ENCODE measurements at places on chromosomes 12 and 14.

- DNase-seq = no peak
These were observed 40.0 kb upstream of the NR1H4 start for GRCh38 chr12:100433701-100434100.

DNA sequence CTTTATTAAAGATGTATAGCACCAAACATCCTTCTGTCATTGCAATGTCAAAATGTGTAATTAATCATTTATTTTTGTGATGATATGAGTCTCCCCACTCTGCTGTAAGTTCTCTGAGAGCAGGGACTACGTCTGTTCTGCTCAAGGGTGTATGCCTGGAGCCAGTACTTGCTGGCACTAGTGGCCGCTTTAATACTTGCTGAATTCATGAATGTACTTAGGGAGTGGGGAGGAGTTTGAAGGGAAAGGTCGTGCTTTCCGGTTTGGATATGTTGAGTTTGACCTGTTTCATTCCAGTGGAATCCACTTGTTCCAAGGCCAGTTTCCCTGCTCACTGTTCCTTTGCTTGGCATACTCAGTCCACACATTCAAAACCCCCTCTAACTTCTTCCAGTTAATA is 1.9 kb upstream of the DCAF5 start:
- no peak for DNase-seq

DNA sequence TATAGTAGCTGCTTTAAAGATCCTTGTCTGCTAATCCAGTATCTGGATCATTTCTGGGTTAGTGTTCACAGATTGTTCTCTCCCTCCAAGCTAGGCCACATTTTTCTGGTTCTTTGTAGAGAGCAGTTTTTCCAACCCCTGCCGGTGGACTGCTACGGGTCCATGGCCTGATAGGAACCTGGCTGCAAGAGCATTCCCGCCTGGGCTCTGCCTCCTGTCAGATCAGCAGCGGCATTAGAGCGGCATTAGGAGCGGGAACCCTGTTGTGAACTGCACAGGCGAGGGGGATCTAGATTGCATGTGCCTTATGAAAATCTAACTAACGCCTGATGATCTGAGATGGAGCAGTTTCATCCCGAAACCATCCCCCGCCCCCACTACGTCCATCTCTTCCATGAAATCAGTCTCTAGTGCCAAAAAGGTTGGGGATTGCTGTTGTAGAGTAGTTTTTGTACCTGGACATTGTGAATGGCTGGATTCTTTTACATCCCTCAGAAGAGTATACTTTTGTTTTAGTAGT is 50.4 kb downstream of the MYRFL start:
- DNase-seq = no peak

DNA sequence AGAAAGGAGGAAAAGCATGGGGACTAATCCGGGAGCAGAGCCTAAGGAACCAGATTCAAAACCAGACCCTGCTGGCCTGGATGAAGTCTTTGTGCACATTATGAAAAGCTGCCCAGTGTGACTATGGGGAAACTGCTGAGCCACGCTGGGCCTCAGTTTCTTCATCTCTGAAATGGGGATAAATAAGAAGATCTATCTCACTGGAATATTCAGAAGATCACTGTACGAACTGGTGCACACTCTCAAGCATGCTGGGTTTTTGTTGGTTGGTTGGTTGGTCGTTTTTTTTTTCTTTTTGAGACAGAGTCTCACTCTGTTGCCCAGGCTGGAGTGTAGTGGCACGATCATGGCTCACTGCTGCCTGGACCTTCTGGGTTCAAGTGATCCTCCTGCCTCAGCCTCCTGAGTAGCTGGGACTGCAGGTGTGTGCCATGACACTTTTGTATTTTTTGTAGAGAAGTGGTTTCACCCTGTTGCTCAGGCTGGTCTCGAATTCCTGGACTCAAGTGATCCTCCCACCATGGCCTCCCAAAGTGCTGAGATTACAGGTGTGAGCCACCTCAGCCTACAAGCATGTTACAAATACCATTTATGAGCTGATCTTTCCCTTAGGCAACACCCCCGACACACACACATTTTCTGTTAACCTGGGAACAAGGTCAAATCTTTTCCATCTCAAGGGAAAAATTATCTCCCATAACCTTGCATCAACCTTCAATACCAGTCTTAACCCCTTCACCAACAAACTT is 33.4 kb upstream of the CORO1C start:
- DNase-seq = no peak

Measured in heart right ventricle (tissue), 16 donors.